DMS 273 treated with DMSO at 0.1 percent for 48 hours (cell line): ENCODE measurements at places on chromosomes 12 and 14.

DNA sequence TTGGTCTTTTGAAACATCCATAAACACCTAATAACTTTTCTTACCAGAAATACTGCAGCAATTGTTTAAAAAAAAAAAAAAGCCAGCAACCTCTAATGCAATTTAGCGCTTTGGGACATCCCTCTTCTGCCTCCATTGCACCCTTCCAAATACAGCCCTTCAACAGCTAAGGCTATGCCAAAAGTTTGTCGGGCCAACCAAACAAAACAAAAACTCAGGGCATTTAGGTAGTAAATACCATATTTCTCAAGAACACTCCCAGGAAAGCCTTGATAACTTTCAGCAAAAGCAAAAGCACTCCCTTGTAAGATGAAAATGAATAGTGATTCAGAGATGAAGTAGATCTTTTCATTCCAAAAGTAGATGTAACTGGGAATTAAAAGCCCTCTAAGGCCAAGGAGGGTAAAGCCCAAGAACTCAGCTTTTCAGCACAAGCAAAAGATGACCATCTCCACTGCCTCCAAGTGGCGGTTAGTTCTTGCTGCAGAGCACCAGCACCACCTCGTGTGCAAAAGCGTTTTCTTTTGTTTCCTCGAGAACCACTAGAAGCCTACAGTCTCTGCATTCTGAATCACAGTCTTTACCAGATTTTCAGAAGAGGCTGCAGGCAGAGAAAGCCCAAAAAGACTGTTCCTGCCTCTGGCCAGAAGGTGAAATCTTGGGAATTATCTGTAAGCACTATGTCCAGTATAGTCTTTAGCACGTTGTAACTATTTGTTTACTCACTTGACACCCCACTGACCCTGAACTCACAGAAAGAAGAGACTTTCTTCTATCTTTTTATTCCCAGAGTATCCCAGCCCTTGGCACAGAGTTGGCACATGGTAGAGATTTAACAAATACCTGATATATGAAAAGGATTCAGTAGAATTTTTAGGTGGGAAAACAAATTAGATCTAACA lies 53.1 kb downstream of the SIX6 start:
- peak; percentile 22 for DNase-seq

DNA sequence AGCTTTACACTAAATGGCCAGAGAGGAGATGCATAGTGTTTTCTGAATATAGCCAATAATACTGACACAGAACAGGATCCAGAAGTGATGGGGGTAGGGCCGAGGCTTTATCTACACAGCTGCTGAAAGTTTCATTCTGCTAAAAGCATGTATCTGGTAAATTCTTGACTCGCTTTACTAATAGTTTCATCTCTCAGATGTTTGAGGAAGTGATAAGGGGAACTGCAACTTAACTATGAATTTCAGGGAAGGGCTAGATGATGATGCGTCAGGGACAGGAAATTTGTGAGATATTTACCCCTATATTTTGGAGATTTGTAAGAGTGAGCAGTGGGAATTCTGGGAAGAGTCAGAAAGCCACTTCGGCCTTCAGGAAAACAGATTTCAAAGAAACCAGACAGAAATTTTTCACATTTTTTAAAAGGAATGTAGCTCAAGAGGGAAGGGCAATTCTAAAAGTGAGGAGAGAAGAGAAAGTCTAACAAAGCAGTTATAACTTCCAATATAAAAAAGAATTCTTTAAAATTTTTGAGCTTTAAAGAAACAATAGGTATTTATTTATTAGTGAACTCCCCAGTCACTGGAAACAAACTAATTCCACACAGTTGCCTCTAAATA lies 243.1 kb downstream of the BCAT1 start:
- no peak for DNase-seq

DNA sequence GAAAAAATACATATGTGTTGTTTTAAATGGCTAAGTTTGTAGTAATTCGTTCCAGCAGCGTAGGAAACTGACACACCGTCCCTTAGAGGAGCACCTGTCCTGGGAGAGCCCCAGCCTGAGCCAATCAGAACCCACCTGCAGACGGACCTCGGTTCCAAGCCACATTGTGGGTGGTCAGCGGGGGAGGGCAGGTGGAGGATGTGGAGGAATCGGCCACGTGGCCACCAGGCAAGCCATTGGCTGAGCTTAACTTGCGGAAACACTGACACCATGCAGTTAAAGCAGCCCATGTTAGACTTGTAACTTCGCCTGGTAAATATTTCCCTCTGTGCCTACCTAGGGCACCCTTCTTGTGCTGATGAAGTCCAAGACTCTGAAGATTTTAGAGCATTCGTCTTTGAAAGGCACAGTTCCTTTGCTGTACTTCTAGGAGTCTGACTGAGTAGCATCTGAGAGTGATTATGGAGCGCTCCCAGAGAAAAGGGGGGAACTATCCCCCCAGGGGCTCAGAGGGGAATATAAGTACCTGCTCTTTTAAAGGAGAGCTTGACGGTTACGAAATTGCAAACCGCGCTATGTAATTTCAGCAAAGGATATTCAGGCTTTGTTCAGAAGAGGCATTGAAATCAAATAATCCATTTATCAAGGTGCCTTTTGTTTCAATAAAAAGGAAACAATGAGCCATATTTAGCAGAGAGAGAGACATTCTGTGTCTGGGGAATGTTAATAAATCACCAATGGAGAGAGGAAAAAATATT lies 135.7 kb downstream of the TMEM132C start:
- DNase-seq: no peak

- no peak for DNase-seq
Observed at GRCh38 chr14:90419200-90419599, 22.4 kb downstream of the CALM1 start.

DNA sequence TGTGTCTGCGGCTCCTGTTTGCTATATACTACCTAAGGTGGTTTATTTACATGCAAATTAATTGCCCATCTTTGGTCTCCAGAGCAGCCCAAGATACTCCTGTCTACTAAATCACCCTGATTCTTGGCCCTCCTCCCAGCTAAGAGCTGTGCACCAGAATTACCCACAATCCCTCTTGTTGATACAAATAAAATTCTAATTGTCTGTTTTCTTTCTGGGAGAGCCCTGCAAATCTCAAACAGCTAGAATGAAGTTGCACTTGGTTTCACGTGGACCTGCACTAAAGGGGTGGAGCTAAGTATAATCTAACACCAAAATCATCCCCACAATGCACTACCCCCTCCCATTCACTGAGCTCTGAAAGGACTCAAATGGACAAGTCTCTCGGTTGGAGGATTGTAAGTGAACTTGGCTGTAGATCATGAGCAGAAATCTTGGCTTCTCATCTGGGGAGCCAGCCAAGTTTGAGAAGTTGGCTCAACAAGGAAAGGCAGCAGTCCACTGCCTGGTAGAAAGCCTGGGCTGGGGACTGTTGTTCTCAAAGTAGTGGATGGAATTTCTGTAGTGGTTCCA lies 6.6 kb downstream of the MAX start:
- DNase-seq: no peak
